ENCODE measurements at places on chromosomes 2 and 18.

DNA sequence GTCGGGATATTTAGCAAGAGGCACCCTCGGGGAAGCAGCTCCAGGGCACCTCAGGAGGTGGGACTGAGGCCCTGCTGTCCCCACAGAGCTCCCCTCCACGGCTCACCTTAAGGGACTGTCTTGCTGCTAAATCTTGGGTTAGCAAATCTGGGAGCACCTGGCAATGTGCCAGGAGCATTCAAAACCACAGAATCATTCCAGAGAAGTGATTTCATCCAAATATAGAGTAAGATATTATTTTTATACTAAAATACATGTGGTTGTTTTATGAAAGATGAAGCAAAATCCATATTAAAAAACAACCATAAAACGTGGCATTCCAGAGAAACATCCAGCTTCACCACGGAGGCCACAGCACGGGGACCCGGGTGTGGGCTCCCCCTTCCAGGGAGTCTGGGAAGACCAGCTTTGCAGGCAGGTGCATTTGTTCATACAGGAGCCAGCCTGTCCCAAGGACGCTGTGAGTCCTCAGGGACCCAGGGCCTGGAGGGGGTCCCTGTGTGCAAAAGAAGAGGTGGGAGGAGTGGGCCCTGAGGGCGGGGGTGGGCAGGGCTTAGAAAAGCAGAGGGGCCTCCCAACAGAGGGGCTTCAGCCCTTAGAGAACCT lies 16.3 kb downstream of the HS1BP3 start:
- no peak for DNase-seq

DNA sequence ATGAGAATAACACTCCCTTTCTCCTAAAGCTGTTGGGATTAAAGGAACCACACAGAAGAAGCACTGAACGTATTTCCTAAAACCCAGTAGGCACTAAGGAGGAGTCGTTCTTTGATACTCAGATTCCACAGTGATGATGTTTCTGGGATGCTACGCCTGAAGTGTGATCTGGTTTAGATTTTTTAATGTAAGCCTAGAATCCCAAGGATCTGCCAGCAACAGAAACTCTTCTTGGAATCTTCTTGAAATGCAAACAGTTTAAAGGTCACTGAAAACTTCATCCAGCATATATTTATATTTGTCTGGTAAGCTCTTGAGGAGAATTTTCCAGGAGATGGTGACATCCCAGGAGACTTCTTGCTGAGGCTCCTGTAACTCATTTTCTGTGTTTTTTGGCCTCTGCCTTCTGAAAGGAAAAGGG lies 247.6 kb upstream of the TRIB2 start:
- DNase-seq = no peak

DNA sequence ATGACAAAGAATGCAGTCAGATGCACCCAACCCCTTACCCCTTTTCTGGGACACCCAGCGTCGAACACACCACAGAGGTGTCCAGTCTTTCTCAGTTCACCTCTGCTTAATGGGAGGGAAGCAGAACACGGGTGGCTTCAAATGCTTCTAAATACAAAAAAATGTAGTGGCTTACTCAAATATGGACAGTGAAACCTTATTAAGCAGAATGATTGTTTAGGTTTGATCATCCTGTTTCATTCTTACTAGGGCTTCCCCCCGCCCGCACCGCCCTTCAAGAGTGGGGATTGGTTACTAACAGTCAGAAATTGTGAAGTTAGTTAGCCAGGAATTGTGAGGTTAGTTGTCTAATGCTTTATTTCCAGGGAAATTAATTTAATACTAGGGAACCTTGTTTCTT lies 21.6 kb downstream of the ATG16L1 start:
- DNase-seq = no peak

GRCh38 chr2:128513116-128513960 lies 194.7 kb upstream of the HS6ST1 start:
- no peak for DNase-seq

GRCh38 chr2:199851883-199852282 lies 891 bp upstream of the FTCDNL1 start:
- no peak for DNase-seq

DNA sequence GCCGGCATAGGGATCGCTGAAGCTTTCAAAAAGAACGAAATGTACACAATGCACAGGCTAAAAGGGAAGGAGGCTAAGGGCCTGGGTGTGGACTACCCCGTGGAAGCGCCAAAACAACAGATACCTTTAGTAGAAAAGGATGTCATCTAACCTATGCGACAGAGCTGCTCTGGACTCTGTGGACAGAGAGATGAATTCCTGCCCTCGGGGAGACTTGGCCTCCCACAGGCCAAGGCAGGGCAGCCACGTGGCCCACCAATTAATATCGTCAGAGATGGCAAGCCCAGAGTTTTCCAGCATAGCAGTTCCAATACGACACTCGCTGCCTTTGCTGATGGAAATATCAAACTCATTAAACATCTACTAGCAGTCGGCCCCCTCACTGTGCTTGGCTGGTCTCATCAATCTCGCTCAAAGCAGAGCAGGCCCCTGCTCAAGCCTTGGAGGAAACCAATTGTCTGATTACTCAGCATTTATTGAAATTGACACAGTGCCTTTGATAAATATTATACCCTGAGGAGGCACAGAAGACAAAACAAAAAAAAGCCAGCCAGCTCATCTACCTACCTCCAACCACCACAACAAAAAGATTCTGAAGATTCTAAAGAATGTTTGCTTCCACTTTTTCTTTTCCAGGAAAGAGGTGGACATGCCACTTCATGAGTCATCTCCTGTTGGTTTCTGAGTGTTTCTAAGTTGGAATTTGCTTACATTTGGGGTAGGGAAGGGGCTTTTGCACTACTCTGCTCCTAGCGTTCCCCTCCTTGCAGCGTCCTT lies 79.0 kb upstream of the ACAA2 start:
- DNase-seq = no peak

GRCh38 chr2:105454801-105455485 lies 56.1 kb upstream of the FHL2 start:
- no peak for DNase-seq

All from T-cell (primary cell).